ENCODE measurements at places on chromosomes 16 and 17.

GRCh38 chr17:57133486-57133885 is 48.4 kb downstream of the AKAP1 start:
- DNase-seq = no peak

DNA sequence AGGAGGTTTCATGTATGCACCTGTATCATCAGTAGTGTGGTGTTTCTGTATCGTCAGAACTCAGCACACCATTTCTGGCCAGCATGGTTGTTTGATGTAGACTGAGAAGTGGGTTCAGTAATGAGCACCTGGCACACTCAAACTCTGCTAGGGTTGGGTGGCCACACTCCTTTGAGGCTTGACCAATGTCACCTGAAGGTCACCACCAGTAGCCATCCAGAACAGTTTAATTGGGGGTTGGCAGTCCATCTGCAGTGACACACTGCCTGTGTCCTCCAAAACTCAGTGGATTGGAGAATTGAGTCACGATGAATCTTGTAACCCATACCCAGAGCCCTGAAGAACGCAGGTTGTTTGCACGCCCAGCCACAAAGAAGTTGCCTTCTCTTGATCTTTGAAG is 86.8 kb upstream of the HSBP1 start:
- DNase-seq = no peak

- no peak for DNase-seq
Measured at GRCh38 chr16:23570992-23571632, 13.6 kb downstream of the UBFD1 start.

DNA sequence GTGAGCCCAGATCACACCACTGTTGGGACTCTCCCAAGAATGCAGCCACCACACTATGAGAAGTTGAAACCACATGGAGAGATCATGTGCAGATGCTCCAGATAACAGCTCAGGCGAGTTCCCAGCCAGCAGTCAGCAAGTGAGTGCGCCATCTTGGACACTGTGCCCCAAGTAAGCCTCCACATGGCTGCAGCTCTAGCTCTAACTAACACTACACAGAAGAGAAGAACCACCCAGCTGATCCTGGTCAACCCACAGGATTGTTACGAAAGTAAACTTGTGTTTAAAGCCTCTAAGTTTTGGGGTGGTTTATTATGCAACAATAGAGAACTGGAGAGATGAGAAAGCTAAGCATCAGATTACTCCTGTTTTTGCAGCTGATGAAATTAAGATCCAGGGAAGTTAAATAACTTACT is 25.8 kb downstream of the SLC38A7 start:
- no peak for DNase-seq

DNA sequence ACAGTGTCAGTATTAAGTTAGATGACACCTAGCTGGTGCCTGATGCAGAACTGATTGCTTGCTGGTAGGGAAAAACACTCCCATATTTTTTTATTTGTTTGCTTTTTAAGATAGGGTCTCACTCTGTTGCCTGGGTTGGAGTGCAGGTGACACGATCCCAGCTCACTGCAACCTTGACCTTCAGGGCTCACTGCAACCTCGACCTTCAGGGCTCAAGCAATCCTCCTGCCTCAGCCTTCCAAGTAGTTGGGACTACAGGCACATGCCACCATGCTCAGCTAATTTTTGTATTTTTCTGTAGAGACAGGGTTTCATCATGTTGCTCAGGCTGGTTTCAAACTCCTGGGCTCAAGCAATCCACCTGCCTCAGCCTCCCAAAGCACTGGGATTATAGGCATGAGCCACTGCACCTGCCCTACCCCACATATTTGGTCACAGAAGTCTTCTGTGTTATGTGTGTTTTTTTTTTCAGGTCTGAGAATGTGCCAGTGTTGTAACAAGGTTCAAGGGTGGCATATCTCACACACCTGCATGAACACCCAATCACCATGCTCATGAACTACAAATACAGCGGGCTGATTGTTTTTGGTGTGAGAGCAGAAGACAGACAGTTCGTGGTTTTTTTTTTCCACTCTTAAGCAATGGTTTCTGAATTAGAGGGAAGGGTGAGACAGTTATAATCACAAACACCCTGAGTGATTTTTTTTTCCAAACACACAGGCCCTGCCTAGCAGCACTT is 22.8 kb downstream of the SPAG9 start:
- no peak for DNase-seq

DNA sequence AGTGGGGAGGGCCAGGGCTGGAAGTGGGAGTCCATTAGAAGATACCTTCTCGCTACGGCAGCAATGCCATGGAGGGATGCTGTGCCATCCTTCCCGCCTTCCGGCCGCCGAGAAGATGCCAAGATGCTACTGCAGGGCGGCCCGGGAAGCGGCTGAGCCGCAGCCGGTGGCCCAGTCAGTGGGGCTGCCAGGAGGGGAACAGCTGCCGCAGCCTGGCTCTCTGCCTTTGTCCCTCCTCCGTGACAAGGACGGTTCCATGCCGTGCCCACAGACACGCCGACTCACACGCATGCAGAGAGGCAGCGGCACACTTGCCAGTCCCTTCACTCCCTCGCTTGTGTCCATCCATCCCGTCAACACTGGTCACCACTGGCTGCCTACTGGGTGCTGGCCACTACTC is 20.2 kb upstream of the NCBP3 start:
- DNase-seq = no peak

- DNase-seq = no peak
Measured at GRCh38 chr16:1900452-1900774, 17.8 kb downstream of the HS3ST6 start.

GRCh38 chr17:78300962-78301820 is 58.7 kb downstream of the SOCS3 start:
- no peak for DNase-seq

DNA sequence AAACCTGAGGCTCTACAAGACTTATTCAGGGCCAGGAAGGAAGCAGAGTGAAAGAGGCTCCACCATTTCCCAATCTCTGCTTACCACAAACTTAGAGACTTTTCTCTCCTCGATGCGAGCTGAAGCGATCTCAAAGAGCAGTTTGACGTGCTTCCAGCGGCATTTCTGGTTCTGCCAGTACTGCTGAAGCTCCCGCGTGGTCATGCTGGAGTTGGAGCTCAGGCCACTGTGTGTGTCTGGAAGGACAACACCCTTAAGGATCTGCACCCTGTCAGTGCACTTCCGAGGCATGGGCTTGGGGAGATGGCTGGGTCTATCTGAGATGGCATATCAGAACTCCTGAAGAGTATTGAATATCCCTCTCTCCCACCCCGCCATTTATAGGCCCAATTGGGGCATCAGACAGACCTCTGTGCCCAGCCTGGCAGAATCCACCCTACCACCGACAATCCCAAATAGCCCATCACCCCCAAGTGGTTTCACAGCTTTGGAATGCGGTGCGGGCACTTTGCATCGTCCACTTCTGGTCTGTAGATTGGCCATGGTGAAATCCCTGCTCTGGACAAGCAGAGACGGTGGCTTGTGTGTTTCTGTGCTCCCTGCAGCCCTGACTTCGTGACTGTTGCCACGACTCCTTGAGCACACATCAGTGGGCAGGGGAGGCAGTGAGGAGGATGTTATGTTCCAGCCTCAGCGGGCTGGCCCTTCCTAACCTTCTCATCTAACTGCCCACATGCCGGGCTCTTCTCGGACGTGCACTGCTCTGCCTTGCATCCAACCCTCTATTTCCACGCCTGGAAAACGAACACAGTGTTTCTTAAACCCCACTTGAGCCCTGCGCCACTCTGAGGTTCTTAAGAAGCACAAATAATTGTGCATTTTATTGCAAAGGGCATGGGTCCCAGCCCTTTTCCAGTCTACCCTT is 5.2 kb downstream of the SNX20 start:
- DNase-seq = no peak
